ENCODE measurements at places on chromosomes 12 and 14.

DNA sequence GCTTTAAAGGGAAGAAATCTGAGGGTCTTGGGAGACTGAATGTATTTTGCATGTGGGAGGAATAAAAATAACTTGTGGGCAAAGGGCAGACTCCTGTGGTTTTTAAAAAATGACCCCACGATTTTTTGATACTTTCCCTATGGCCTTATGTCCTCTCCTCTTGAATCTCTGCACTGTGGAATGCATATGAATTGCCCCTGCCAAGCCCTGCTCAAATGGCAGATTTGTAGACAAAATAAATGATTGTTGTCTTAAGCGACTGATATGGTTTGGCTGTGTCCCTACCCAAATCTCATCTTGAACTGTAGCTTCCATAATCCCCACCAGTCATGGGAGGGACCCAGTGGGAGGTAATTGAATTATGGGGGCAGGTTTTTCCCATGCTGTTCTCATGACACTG is 223.8 kb downstream of the DACT1 start:
- no peak for DNase-seq

DNA sequence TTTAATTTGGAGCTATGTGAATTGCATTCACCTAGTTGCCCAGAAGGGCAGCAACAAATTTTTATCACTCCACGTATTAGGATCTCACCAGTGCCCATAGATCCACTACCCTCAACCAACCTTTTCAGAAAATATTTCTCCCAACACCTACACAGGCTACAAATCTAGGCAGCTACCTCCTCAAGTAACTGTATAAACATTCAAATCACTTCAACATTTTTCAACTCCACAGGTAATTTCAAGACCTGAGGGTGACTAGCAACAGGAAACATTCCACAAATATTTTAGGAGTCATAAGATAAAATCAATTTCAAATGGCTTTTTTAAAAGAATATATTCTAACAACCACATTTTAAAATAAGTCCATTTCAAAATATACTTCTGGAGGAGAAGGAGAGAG is 12.9 kb downstream of the PHLDA1 start:
- no peak for DNase-seq

DNA sequence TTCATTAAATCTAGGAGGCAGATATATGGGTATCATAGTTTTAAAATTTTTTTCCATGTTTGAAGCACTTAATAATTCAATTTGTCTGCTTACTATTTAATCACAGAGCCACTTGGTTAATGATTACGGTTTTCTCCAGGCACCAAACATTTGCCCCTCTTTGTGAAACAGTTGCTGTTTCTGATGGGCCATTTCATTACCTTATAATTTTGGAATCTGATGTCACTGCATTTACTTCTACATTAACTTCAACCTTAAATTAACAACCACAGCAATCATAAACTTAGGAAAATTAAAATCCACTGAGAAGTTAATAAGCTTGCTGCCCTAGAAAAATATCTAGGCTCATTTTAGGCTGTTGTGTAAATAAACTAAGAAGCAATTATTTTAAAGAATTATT is 17.0 kb downstream of the TMCC3 start:
- DNase-seq, result no peak

- no peak for DNase-seq
Measured at GRCh38 chr12:6235906-6236640, 35.9 kb downstream of the CD9 start.

- DNase-seq, result no peak
Measured at GRCh38 chr14:72404106-72404774, 472.0 kb downstream of the RGS6 start.

DNA sequence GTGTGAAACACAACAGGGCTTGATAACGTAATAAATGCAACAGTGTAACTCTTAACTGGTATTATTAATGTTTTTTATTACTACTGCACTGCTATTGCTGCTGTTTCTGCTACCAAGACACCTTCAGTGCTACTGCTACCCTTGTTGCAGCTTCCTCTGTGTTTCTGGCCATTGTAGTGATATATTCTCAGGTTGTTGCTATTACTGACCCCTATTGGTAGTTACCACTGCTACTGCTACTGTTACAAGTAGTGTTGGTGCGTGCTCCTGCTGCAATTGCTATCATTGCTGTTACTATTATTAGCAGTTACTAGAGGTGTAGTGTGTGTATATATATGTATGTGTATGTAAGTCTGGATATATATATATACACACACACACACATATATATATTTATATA is 87.2 kb upstream of the PTPRB start:
- peak; percentile 1 for DNase-seq

DNA sequence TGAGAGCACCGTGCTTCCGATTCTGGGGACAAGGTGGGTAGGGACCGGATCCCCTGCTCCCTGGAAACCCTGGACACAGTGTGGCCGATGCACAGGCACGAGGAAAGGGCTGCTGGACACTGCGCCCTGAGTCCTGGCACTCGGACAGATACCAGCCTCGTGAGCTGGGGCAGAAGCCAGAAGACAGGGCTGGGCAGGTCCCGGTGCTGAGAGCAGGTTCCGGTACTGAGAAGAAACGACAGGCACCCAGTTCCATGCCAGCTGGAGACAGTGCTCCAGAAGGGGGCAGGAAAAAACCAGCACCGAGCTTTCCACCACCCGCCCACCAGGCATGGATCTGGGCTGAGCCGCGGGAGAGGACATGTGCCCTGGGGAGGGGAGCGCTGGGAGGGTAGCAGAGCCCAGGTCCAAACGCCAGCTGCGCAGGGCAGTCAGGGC is 6.5 kb downstream of the XRCC3 start:
- no peak for DNase-seq

DNA sequence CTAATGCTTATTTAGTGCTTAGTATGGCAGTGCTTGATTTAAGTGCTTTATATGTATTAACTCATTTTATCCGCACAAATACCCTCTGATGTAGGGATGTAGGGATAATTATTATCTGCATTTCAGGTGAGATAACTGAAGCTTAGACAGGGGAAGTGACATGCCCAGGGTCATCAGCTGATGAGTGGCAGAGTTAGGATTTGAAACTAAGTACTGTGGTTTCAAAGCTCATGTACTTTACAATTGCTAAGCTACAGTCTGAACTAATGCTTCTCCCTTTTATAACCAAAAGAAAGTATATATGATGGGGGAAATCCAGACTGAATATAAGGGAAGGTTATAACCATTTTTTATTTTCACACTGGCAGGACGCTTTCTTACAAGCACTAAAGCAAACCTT is 229.6 kb upstream of the NAV3 start:
- no peak for DNase-seq

DNA sequence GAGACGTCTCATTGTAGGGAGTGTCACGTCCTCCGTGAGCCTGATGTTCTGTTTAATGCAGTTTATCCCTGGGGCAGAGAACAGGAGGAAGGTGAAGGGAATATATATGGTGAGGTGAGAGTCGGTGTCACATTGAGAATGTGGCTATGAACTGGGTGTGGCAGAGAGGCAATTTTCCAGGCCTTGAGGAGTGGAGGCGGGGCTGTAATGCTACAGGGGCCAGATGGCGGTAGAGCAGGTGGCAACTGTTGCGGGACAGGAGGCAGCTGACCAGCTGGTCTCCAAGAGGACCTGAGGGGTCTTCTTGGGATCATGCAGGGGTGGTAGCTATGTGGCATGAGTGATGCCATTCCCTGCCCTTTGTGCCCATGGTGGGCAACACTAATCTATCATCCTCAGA is 59.6 kb downstream of the CACNA1C start:
- DNase-seq, result no peak

GRCh38 chr14:20176330-20176729 is 14.4 kb upstream of the OR11G2 start:
- no peak for DNase-seq

GRCh38 chr12:109018296-109018695 is 2.6 kb downstream of the SVOP start:
- no peak for DNase-seq

DNA sequence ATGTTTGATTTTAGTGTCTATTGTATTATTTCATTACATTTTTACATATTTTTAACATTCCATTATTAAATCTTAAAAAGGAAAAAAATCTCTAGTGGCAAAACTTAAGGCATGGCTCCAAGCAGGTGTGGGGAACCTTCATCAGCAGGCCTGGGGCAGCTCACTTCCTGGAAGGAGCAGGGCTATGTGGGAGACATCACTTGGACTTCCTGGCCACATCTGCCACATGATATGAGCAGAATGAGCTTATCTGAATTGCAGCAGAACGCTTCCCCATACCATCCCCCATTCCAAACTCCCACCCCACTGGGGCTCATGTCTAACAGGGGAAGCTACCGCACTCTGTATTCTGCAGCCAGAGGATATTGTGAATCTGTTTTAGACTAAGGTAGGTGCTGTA is 35.0 kb upstream of the KCNA1 start:
- no peak for DNase-seq

DNA sequence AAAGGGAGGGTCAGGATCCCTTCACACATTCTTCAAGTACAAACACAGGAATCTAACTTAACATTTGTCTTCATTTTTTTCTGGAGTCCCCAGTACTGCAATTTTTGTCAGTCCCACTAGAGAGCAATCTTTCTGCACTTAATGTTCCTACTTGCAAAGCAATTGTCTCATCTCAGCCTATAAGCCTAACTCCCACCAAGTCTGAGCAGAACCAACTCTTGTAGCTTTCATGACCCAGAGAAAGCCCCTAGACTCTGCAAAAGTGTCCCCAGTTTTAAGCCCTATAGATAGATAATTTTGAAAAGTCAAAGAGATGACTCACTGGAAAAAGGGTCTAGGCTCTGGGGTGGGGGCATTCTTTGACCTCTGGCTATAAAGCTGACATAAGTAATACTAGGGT is 1.8 kb upstream of the ZBTB39 start:
- DNase-seq, result peak; percentile 69

GRCh38 chr12:109346920-109347319 is 780 bp upstream of the MYO1H start:
- DNase-seq, result peak; percentile 40

GRCh38 chr14:59321626-59321949 is 133.1 kb downstream of the DAAM1 start:
- no peak for DNase-seq

- DNase-seq, result no peak
Measured at GRCh38 chr12:114425031-114425626, 19.2 kb upstream of the TBX5 start.

DNA sequence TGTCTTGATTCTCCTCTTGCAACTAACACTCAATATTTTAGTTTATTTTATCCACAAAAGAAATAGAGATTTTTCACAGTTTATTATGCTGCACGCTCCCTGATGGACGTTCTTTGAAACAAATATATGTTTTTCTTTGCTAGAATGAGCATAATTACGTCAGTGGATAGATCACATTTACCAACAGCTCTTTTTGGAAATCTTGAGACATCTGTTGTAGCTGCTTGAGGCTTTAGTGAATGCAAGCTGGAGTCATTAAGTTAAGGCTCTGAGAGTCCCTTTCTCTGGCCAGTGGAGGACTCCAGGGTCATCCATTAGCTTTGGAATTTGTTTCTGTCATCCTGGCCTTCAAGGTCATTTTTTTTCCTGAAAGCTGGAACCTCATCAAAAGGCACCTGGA is 405.6 kb upstream of the TMEM132C start:
- DNase-seq, result no peak

GRCh38 chr14:75913183-75913582 is 68.6 kb downstream of the TGFB3 start:
- DNase-seq, result no peak

DNA sequence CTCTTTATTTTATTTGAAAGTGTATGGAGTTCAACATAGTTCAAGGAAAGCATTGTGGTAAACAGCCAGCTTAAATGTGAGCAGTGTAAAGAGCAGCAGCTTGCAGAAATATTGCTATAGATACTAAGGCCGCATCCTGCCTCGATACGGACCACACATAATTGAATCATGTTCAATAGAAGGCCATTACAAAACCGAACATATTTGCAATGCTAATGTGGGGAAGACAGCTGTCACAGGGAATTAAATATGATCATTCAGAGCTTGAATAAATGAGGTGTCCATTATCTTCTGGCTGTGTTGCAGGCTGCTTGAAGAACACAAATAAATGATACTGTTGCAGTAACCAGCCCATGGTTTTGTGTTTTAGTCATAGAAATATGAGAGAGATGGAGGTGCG is 173.2 kb downstream of the BRMS1L start:
- no peak for DNase-seq

GRCh38 chr12:58247633-58248032 is 306.3 kb downstream of the ATP23 start:
- DNase-seq, result no peak

DNA sequence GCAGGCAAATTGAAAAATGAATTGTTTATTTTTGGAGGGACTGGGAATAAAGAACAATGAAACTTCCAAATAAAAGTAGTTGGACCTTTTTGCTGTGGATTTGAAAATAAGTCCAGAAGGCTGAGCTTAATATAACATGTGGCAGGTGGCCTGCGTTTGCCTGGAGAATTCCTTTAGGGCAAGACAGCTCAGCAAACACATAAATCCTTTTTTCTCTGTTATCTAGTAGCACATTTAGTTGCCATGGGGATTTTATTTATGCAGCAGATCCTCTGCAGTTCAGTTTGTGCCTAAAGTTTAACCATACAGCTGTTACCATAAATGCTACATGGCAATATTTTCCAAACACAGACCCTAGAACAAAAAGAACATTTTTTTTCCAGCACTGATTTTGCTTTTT is 180.0 kb downstream of the NPAS3 start:
- no peak for DNase-seq

DNA sequence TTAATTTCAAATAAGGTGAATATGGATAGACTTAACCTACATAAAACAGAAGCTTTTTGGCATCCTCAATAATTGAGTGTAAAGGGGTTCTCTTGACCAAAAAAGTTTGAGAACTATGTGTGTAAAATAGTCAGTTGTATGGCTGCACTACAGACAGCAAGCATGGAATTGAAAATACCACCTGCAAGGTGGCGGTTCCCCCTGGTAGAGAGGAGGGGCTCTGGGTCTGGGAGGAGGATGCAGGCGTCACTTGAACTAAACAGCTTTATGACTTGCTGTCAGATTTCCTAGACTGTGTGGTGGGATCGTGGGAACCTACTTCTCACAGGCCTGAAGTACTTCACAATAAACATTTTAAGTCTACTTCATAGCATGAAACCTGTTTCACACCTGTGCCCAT is 6.3 kb downstream of the EVL start:
- no peak for DNase-seq

DNA sequence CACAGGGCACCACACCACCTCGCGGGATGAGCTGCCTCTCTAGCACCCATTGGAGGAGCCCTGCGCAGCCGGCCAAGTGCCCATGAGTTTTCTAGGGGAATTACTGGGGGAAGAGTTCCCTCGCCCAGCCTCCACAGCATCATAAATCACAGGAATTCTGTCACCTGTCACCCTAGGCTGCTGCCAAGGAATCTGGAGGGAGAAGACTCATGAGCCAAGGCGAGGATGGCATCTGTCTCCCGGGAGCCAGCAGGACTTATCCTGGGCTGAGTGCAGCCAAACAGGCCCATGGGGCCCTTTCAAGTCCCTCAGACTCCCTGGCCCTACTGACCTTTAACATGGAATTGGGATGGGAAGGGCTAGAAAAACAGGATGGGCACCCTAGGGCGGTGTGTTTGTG is 7.8 kb upstream of the OTUB2 start:
- no peak for DNase-seq

- DNase-seq, result no peak
Measured at GRCh38 chr14:73833530-73834260, 17.9 kb upstream of the PTGR2 start.

Data from activated CD4-positive, alpha-beta T cell treated with anti-CD3 and anti-CD28 coated beads, Interleukin-2, amount 50 U/mL, for 16 hours (primary cell).